ENCODE measurements at places on chromosomes 3 and 15.

GRCh38 chr3:2823031-2823430 lies 287.1 kb downstream of the IL5RA start:
- DNase-seq: no peak

- no peak for DNase-seq
These were observed 56.1 kb upstream of the GK5 start for GRCh38 chr3:142281474-142281873.

GRCh38 chr15:55353025-55353424 lies 34.0 kb downstream of the PIGB start:
- no peak for DNase-seq

- DNase-seq: no peak
These were observed 60.3 kb upstream of the HERC1 start for GRCh38 chr15:63893866-63894661.

- no peak for DNase-seq
These were observed 185.9 kb downstream of the MEX3B start for GRCh38 chr15:81859737-81860516.

All from activated T-cell treated with anti-CD3 and anti-CD28 coated beads for 1 hour (primary cell).